G401 (cell line): ENCODE measurements at places on chromosomes 5 and 9.

DNA sequence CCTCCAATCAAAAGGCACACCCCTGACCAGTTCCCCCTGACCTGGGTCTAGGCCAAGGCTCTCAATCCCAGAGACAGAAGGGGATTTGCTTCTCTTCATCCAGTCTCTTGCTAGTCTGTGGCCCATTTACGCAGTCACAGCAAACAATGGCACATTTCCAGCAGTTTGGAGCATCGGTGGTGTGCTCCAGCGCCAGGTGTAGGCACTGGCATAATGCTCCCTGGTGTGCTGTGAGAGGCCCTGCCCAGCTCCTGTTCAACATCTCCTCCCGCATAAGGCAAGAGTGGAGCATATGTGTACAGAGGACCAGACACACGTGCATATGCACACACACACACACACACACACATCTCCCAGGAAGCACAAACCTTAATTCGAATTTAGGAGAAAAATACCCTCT lies 79.5 kb upstream of the ERCC6L2 start:
- no peak for DNase-seq

- DNase-seq = no peak
Observed at GRCh38 chr5:7805379-7805778, 45.6 kb downstream of the CFAP90 start.

DNA sequence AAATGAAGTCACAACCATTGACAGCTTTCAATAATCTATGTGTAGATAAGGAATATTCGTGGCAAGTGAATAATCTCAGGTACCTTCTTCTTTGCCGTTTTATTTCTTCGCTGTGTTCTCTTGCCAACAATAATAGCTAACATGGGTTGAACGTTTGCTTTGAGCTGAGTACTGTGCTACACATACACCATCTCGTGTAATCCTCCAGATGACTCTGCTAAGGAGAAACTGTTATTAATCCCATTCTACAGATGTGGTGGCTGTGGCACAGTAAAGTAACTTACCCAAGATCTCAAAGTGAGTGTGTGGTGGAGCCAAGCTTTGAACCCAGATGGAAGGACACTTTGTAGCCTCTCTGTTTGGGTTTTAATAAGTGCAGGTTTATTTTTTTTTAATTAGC lies 179.7 kb downstream of the C9orf152 start:
- DNase-seq = no peak

DNA sequence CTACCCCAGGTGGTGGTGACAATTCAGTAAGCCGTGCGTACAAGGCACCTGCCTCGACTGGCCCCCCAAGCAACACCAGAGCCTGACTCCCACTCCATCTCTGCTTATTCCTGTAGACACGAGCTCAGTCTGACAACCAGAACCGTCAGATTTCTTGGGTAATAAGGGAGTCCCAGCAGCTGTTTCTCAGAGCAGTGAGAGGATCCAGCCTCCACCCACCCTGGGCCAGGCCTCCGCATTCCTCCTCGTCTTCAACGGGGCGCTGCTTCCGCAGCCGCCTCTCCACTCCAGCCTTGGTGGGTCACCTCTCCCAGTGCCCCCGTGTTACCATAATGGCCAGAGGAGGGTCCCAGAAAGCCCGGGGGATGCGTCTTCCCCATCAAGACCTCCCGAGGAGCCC lies 27.7 kb upstream of the GFPT2 start:
- no peak for DNase-seq

DNA sequence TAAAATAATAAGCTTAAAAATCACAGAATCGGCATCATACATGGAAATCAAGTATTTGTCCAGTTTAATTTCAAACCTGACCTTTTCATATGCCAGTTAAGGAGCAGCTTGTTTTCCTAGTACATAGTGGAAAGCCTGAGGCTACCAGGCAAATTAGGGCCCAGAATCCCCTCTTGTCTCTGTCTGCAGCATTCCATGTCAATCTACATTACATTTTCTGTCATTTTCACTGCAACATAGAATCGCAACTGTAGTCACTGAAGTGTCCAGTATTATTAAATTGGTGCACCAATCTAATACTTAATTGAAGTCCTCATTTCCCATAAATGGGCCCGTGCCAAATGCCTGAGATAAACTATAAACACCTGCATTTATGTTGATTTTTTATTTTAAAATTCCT lies 1352.2 kb upstream of the ACO1 start:
- no peak for DNase-seq

GRCh38 chr5:589173-589572 lies 23.0 kb upstream of the CEP72 start:
- DNase-seq = no peak

DNA sequence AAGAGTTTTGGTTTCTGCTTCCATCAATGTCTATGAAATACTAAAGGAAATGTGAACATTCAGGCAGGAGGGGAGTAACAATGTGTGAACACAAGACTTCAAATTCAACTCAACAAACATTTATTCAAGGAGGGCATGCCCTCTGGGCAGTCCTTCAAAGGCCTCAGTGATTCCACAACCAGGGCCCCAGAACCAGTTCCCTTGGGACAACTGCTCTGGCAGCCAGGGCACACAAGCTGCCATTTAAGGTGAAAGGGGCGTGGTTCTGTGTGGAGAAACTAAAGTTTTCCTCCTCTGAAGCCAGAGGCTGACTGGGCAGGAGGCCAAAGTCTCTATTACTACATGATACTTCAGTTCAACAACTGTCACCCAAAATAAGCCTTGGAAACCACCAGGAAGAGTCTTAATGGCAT lies 3.2 kb downstream of the RBM18 start:
- DNase-seq = no peak

DNA sequence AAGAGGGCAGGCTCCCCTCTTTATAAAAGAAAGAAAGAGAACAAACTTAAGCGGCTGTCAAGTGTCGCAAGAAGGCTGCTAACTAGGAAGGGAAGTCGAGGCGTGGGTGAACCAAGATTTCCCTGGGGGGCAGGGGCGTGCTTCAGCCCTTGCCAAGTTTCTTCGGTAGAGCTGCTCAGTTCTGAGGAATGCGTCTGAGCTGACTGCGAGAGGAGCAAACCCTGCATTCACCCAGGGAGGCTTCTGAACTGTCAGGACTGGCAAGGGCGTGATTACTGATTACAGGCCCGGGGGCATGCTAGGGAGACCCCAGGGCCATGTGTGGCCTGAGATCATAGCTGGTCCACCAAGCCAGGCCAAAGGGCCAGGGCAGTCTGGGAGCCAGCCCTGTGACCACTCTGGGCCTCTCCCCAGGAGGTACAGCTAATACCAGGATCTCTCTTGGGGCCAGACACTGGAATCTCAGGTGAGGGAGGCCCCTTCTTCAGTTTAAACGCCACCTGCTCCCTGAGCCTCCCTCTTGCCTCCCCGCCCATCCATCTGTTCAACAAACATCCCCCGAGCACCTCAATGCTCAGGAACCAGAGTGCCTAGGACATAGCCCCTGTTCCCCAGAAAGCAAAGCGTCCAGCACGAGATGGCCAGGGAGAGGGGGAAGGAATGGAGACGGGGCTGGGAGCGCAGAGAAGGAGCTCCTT lies 30.9 kb downstream of the SARDH start:
- no peak for DNase-seq

- no peak for DNase-seq
Observed at GRCh38 chr9:22131817-22132216, 122.7 kb upstream of the CDKN2B start.

GRCh38 chr5:156431956-156432829 lies 105.2 kb downstream of the SGCD start:
- no peak for DNase-seq

DNA sequence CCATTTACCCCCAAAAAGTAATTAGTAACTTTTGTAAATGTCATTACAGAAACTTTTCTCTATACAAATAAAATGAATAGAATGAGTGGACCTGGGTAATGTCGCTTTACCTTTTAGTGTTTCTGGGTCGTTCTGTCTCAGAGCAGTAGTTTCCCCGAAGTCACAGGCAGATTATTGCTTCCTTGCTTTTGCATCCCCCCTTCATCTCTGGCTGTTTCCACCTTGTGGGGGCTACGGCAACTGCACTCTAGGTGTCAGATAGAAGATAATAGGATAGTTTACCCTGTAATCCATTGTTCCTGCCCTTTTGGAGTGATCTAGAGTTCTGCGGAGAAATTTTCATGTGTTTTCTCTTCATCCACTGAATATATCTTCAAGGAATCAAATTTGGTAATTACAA lies 68.7 kb downstream of the PRR16 start:
- DNase-seq = no peak

GRCh38 chr5:7242118-7242710 lies 153.7 kb upstream of the ADCY2 start:
- DNase-seq = no peak

GRCh38 chr5:60023255-60023654 lies 129.7 kb upstream of the PDE4D start:
- DNase-seq = no peak

- no peak for DNase-seq
Observed at GRCh38 chr5:29796013-29796412, 1397.5 kb upstream of the CDH6 start.

- no peak for DNase-seq
Observed at GRCh38 chr5:83543898-83544297, 72.4 kb downstream of the VCAN start.

DNA sequence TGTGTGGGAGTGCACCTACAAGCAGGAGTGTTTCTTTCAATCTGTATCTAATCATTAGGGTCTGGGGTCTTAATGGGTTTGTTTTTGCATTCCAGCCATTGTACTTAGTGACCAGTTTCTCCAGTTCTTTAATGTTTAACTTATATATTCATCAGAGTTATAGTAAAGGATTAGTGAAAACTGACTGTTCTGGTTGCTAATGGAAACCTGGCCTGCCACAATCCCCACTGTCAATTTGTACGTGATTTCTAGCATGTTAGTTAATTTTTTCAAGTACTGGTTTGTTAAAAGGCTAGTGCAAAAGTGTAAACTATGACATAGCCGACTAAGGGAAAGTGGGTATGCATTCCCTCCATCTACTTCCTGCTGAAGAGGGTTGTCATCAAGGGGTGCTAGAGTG lies 276.1 kb downstream of the HTR1A start:
- DNase-seq = no peak

- DNase-seq = no peak
Observed at GRCh38 chr9:135612437-135612836, 26.9 kb downstream of the GLT6D1 start.
